ENCODE measurements at places on chromosomes 1 and 21. TPM values are rescaled to one million over a fixed set of nuclear protein-coding genes. Genes with fewer than 3 reads are reported as not detected.

Gene HENMT1
- 9.5 TPM for polyA plus RNA-seq

Gene SLAMF1
- polyA plus RNA-seq = 0.91 TPM

Gene POGZ
- 91.5 TPM for polyA plus RNA-seq

Gene ETV3L
- polyA plus RNA-seq = not detected

GRCh38 chr21:31865429-31865970 is 7.3 kb upstream of the HUNK start:
- DNase-seq = no peak

- no peak for DNase-seq
Observed at GRCh38 chr1:176719447-176719846, 256.5 kb downstream of the PAPPA2 start.

DNA sequence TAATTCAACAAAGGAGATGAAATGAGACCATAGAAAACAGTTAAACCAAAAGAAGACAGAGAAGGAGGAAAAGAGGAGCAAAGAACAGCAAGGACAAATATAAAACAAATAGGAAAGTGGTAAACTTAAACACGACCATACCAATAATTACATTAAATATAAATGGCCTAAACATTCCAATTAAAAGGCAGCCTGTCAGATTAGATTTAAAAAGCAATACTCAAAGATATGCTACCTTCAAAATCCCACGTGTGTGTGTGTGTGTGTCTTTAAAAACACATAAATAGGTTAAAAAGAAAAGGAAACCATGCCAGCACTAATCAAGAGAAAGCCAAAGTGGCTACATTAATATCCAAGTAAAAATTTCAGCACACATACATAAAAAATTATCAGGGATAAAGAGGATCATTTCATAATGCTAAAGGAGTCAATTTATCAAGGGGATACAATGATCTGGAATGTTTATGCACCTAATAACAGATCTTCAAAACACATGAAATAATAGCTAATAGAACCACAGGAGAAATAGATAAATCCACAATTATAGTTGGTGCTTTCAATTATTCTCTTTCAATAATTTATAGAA is 355.7 kb upstream of the POU3F1 start:
- no peak for DNase-seq

DNA sequence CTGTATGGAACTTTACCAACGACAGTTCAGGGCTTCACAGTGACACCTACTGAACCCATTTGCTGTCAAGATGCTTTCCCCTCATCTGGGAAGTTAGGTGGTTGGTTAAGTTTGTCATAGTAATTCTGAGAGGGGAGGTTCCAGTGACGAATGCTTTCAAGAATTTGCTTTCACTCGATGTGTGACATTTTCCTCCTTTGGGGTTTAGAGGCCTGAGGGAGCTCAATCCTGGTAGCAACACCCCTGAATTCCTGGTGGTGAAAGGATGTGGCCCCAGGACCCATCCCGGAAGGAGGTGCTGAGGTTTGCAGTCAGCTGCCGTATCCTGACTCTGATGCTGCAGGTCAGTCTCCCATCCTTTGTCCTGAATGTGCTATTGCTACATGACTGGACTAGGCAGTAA is 2.8 kb downstream of the PIGV start:
- no peak for DNase-seq

DNA sequence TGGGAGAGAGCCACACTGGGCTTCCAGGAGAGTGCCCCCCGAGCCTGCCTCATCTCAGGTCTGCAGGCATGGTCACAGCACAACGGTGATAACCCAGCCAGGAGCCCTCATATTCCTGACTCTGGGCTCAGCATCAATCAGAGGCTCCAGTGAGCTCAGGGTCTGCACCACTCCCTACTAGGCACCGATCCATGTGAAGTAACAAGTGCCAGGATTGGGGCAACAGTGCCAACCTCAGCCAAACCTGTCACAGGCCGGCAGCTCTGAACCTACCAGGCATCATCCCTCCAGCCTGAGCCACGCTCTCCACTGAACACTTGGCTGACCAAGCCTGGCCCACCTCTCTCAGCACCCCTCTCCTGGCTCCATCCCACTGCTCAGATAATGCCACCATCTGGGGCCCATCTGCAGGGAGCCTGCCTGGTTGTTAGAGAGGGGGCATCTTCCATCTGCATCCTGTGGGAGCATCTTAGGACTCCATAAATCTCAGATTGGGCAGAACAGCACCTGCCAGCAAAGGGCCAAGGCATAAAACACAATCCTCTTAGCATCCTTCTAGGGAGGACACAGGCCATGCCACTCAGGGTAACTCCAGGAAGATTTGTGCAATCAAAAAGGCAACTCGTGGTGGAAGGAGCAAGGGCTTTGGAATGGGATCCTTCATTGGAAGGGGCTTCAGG is 213.7 kb upstream of the CSF3R start:
- no peak for DNase-seq

DNA sequence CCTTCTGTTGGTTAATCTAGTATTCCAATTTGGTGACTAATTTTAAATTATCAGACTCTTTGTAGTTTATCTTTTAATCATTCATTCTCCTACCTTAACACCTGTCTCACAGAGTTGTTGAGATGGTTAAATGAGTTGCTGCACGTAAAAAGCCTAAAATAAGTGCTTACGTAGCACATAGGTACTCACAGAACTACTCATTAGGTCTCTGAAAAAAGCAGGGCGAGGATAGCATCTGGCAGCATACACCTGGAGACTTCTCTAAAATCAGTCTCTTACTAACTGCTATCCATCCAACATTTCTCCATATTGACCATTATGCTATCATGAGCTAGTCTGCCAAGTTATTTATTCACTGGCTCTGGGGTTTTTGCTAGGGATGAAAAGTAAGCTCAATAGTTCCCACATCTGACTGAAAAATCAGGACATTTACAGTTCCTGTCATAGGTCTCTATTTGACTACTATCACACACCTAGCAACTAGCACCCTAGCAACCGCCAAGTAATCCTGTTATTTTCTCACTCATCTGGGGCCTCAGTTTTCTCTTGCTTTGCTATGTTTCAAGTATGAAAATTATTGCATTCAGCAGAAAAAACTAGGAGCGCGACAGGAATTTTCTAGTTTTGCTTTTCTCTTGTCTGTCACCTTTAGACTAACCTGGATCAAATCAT is 11.2 kb downstream of the CSDE1 start:
- DNase-seq = no peak

All from large intestine (tissue), 12 donors.